NCI-H1092 (cell line): ENCODE measurements at places on chromosomes 2 and 18.

DNA sequence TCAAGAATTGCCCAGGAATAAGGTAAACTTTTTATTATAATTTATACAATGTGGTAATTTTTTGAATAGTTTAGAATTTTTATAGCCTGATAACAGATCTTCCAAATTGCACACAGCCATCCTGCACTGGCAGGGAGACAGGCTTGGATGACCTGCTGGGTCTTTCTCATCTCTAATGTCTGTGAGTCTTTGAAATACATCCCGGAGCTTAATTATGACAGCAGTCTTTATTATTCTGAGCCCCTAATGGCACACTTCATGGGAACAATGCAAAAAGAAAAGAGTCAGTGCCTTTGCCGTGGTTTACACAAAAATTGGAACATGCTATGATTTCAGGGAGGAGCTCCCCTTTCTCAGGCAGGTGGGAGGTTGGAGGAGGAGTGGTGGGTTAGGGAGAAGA lies 71.0 kb downstream of the TMEM182 start:
- DNase-seq: no peak

GRCh38 chr2:171531291-171531690 lies 9.0 kb downstream of the CYBRD1 start:
- no peak for DNase-seq

- DNase-seq: no peak
Observed at GRCh38 chr2:179751163-179751809, 110.1 kb downstream of the ZNF385B start.

GRCh38 chr2:88857951-88858411 lies 166.5 kb downstream of the RPIA start:
- no peak for DNase-seq

- DNase-seq: no peak
Observed at GRCh38 chr2:8981876-8982275, 21.6 kb downstream of the MBOAT2 start.

- DNase-seq: no peak
Observed at GRCh38 chr18:9191658-9192256, 55.2 kb downstream of the ANKRD12 start.
